ENCODE measurements at places on chromosomes 2 and 18. TPM values are rescaled to one million over a fixed set of nuclear protein-coding genes. Genes with fewer than 3 reads are reported as not detected.

DNA sequence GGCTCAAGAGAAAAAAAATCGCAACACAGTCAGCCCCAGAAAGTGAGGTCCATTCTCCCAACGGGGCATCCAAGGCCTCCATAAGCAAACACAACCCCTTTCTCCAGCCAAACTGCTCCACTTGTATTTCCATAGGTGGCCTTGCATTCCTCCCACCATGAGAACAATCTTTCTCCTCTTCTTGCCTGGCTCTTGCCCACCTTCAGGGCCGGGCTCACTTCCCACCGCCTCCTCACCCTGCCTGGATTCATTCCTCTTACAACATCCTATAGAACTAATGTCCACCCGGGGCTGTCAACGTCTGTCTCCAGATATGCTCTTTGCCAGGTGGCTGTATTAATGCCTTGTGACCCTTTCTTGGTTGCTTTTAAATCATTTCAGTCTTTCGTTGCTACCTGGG lies 124.5 kb downstream of the SMAD7 start:
- no peak overlapping the region for H3K4me3 ChIP-seq
- DNase-seq = peak; percentile 11
- no peaks in the 10 kb centered on the region for H3K27me3 ChIP-seq
- H3K27ac ChIP-seq = no peak overlapping the region
- peaks cover 50% of the 10 kb centered on the region for H3K36me3 ChIP-seq

Gene DLGAP1
- 0.53 TPM for total RNA-seq

- no peak for DNase-seq
- H3K4me3 ChIP-seq = no peak overlapping the region
- H3K4me1 ChIP-seq = no peaks in the 10 kb centered on the region
- no peak overlapping the region for H3K27ac ChIP-seq
Observed at GRCh38 chr18:25497151-25497794, 145.3 kb upstream of the ZNF521 start.

Gene STON1
- 3.0 TPM for total RNA-seq

Gene SLC4A3
- total RNA-seq = not detected

GRCh38 chr2:138974651-138975050 lies 194.5 kb upstream of the NXPH2 start:
- H3K27me3 ChIP-seq = no peaks in the 10 kb centered on the region
- no peak overlapping the region for H3K27ac ChIP-seq
- DNase-seq = no peak
- no peaks in the 10 kb centered on the region for H3K4me1 ChIP-seq

Gene SLC11A1
- 0.13 TPM for total RNA-seq

DNA sequence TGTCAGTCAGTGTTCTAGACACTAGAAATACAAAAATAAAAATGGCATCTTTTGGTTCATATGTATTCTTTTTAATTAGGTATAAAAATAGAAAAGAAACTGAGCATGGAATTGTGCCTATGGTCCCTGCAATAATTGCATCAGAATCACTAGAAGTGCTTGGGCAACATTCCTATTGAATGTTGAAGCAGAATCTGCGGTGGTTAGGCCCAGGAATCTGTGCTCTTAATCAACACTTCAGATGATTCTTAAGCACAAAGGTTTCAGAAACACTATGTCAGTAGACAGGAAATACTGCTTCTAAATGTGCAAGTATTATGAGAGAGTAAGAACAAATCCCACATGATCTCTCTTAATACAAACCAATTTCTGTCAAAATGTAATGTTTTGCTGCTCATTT lies 20.3 kb upstream of the RBBP8 start:
- peaks cover 12% of the 10 kb centered on the region for H3K27me3 ChIP-seq
- no peaks in the 10 kb centered on the region for H3K36me3 ChIP-seq
- H3K4me1 ChIP-seq = no peaks in the 10 kb centered on the region
- no peak overlapping the region for H3K4me3 ChIP-seq
- DNase-seq = no peak

- no peak for DNase-seq
- no peak overlapping the region for H3K4me3 ChIP-seq
- H3K27ac ChIP-seq = no peak overlapping the region
- H3K36me3 ChIP-seq = no peaks in the 10 kb centered on the region
Observed at GRCh38 chr2:75030218-75031009, 72.0 kb downstream of the POLE4 start.

Gene SLC38A11
- total RNA-seq = not detected

- no peaks in the 10 kb centered on the region for H3K36me3 ChIP-seq
- no peak overlapping the region for H3K4me3 ChIP-seq
- no peaks in the 10 kb centered on the region for H3K27me3 ChIP-seq
Observed at GRCh38 chr2:235445116-235445515, 48.7 kb upstream of the AGAP1 start.

DNA sequence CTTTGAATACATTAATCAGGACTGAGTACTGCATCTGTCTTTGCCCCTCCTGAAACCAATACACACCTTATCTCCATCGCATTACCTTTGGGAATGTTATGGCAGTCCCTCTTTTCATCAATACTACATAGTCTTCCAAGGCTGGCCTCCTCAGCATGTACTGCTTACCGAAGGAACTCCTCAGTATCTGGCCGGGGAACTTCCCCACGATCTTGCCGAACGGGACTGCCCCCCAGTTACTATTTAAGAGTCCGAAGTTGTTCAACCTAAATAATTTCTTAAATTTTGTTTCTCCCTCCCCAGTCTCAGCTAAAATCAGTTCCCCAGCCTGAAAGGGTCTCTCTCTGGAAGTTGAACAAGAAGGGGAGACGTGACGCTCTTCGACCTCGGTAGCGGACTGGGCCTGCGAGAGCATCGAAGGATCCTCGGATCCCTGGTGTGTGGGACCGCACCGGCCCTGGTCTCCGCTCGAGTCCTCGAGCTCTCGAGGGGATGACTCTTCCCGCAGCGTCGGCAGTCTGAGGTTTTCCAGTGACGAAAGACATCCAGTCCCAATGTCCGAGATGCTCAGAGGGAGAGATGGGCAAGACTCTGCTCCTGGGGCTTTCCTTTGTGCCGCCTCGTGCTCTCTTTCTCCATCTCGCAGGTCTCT lies 489 bp downstream of the TRMT61B start:
- peak overlapping the region; percentile 96 for H3K4me3 ChIP-seq
- peaks cover 14% of the 10 kb centered on the region for H3K36me3 ChIP-seq
- DNase-seq = no peak

DNA sequence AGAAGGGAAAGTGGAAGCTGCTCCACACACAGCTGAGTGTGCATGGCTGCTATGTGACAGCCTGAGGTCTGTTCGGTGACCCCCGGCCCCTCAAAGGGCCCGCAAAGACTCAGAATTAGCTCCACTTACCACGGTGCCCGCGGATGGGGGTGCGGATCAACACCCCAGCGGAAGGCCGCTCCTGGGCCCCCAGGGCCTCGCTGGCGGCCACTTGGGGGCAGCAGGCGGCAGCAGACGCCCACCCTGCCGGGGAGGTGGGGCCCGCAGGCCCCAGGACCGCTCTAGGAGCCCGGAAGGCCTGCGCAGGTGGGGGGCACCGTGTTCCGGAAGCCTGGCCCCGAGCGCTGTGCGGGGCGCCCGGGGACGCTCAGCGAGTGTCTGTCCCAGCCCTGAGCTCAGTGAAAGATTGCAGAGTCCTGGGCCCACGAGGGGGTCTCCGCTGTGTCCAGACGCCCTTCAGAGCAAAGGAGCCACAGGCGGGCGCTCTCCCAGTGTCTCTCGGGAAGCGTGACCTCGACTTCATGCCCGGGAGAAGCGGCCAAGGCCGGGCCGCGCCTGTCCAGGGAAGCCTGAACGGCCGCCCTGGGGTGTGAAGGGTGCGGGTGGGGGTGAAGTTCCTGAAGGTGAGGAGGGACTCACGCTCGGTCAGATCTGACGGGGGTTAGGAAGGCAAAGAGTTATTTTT lies 118.7 kb downstream of the VAPA start:
- peaks cover 15% of the 10 kb centered on the region for H3K27me3 ChIP-seq
- H3K27ac ChIP-seq = no peak overlapping the region
- H3K4me1 ChIP-seq = no peaks in the 10 kb centered on the region
- no peaks in the 10 kb centered on the region for H3K36me3 ChIP-seq
- DNase-seq = no peak

DNA sequence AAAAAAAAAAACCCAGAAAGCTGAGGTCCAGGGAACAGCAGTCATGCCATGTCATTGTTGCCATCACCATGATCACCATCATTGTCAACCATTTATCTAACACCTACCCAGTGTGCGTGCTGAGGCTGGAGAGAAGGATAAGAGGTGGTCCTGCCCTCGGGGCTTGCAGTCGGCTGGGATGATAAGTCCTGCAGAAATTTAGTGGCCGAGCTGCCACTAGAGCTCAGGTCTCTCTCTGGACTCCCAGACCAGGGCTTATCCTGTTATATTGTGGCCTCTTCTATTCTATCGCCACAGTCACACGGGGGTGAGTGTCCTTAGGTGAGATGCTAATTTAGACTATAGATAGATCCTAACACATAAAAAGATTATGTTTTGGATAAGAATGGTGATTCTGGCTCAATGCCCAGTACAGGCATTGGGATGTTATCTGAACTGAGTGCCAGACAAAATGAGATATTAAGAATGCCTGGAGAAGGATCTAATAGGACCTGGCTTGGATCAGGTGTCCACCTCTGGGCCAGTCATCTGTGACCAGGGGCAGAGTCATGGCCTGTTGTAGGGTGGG lies 43.2 kb upstream of the YWHAQ start:
- DNase-seq = no peak
- H3K36me3 ChIP-seq = no peaks in the 10 kb centered on the region
- H3K27me3 ChIP-seq = no peaks in the 10 kb centered on the region
- no peak overlapping the region for H3K4me3 ChIP-seq
- H3K27ac ChIP-seq = no peak overlapping the region
- H3K4me1 ChIP-seq = peaks cover 3% of the 10 kb centered on the region

Gene DTNA
- total RNA-seq = 0.33 TPM

GRCh38 chr2:172639823-172640222 lies 83.9 kb downstream of the PDK1 start:
- peaks cover 3% of the 10 kb centered on the region for H3K27me3 ChIP-seq
- no peaks in the 10 kb centered on the region for H3K4me1 ChIP-seq
- no peak overlapping the region for H3K4me3 ChIP-seq
- no peak for DNase-seq
- no peaks in the 10 kb centered on the region for H3K36me3 ChIP-seq
- H3K27ac ChIP-seq = no peak overlapping the region

Gene TRABD2A
- total RNA-seq = 35.9 TPM

GRCh38 chr2:24861500-24861899 lies 58.5 kb downstream of the ADCY3 start:
- H3K36me3 ChIP-seq = no peaks in the 10 kb centered on the region
- H3K27ac ChIP-seq = no peak overlapping the region
- DNase-seq = no peak
- H3K4me3 ChIP-seq = no peak overlapping the region
- H3K27me3 ChIP-seq = no peaks in the 10 kb centered on the region
- H3K4me1 ChIP-seq = no peaks in the 10 kb centered on the region

DNA sequence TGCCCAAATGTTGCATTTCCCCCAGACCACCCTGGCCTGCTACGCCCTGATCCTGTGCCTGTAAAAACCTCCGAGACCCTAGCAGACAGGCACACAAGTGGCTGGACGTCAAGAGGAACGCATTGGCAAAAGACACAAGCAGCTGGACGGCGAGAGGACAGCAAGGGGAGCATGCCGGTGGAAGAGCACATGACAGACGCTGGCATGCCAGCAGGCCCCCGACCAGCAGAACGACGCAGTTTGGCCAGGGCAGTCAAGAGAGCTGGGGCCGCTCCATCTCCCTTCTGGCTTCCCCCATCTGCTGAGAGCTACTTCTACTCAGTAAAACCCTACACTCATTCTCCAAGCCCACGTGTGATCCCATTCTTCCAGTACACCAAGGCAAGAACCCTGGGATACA lies 42.1 kb downstream of the SAP130 start:
- no peak overlapping the region for H3K4me3 ChIP-seq
- H3K4me1 ChIP-seq = peaks cover 14% of the 10 kb centered on the region
- no peak overlapping the region for H3K27ac ChIP-seq
- H3K27me3 ChIP-seq = no peaks in the 10 kb centered on the region
- peaks cover 66% of the 10 kb centered on the region for H3K36me3 ChIP-seq

GRCh38 chr2:133415210-133415876 lies 152.9 kb downstream of the NCKAP5 start:
- H3K27me3 ChIP-seq = no peaks in the 10 kb centered on the region
- no peak overlapping the region for H3K4me3 ChIP-seq
- no peak for DNase-seq
- H3K36me3 ChIP-seq = no peaks in the 10 kb centered on the region
- no peak overlapping the region for H3K27ac ChIP-seq

- no peak overlapping the region for H3K27ac ChIP-seq
- no peaks in the 10 kb centered on the region for H3K36me3 ChIP-seq
- no peak overlapping the region for H3K4me3 ChIP-seq
- H3K27me3 ChIP-seq = peaks cover 2% of the 10 kb centered on the region
- DNase-seq = no peak
Observed at GRCh38 chr2:178700922-178701342, 106.3 kb downstream of the TTN start.

Gene ZSWIM2
- total RNA-seq = not detected

Gene ZC3H8
- total RNA-seq = 12.9 TPM

Gene NEURL3
- 0.78 TPM for total RNA-seq

DNA sequence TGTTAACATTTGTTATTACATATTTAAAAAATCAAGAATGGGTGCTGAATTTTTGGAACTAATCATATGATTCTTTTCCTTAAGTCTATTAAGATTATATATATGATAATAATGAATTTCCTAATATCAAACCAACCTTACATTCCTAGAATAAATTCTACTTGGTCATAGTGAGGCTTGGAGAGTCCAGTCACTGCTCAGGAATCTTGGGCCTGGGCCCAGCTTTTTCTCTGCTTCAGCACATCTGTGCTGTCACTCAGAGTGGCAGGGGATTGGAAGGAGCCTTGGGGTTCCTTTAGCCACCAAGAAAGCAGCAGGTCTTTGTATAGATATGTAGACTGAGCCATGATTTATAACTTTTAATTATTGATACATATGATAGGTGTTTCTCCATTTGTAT lies 19.9 kb upstream of the ZAP70 start:
- peaks cover 15% of the 10 kb centered on the region for H3K4me1 ChIP-seq
- H3K36me3 ChIP-seq = no peaks in the 10 kb centered on the region
- no peak overlapping the region for H3K27ac ChIP-seq
- DNase-seq = peak; percentile 6
- peaks cover 2% of the 10 kb centered on the region for H3K27me3 ChIP-seq

GRCh38 chr2:168237741-168238140 lies 9.7 kb downstream of the STK39 start:
- H3K4me3 ChIP-seq = no peak overlapping the region
- no peak for DNase-seq
- H3K27ac ChIP-seq = no peak overlapping the region

Gene DSG4
- total RNA-seq = not detected

Gene CDH2
- not detected for total RNA-seq

GRCh38 chr2:208413931-208414330 lies 7.3 kb downstream of the PTH2R start:
- no peak overlapping the region for H3K4me3 ChIP-seq
- H3K27ac ChIP-seq = no peak overlapping the region
- DNase-seq = no peak
- H3K27me3 ChIP-seq = peaks cover 10% of the 10 kb centered on the region

Gene ARHGEF4
- total RNA-seq = 0.25 TPM

Gene B4GALT6
- total RNA-seq = 1.2 TPM

DNA sequence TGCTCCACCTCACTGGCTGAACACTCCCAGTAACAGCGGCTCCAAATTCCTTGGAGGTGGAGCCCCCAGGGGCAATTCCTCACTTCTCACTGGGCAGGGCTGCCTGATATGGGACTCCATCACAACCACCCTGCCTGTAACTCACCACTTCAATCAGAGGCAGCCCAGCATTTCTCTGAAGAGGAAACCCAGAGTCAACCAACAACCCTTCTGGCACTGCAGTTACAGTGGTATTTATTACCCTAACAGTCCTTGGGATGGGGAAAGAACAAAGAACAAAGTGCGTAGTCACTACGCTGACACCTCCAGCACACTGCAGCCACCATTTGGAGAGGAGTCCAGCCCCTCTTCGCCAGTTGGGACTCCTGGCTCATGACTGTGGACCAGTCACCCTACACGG lies 85.7 kb upstream of the GALNT13 start:
- H3K4me3 ChIP-seq = no peak overlapping the region
- no peaks in the 10 kb centered on the region for H3K4me1 ChIP-seq
